NAMALWA (cell line): ENCODE measurements at places on chromosomes 16 and 17.

GRCh38 chr16:66928702-66929388 lies 3.5 kb upstream of the RRAD start:
- peak; percentile 52 for DNase-seq

GRCh38 chr17:57678393-57678792 lies 66.7 kb downstream of the CCDC182 start:
- no peak for DNase-seq

DNA sequence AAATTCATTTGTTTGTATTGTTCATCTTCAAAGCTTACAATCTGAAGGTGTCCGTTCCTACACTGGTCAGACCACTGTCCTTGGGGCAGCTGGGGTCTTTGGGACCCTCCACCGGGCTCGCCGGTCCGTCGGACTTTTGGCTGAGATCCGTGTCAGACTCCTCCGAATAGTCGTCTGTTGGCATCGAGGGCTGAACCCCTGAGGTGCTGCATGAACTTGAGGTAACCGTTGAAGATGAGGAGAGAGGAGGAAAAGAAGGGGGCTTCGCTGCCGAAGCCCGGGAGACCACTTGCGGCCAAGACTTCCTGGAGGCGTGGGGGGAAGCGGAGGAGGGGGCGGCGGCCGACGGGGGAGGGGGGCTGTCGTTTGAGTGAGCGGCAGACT lies 260.8 kb downstream of the ZFHX3 start:
- DNase-seq, result no peak

GRCh38 chr16:83269048-83269447 lies 538.7 kb upstream of the HSBP1 start:
- DNase-seq, result no peak

DNA sequence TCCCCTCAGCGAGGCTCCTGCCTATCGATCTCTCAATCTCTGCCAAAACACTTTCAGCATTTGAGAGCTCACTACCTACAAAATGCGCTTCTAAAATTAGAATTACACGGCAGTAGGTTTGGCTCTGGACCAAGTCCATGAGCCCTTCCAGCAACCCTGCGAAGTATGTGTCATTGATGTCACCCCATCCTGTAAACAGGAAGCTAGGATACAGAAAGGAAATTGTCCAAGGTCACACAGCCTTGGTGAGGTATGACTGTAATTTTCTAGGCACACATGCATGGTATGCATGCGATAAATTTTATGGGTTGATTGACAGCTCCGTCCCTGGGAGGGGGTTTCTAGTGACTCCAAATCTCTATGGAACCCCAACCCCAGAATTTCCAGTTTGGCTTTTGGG lies 330.3 kb upstream of the CDH5 start:
- DNase-seq, result no peak
